ENCODE measurements at places on chromosomes 2 and 18.

DNA sequence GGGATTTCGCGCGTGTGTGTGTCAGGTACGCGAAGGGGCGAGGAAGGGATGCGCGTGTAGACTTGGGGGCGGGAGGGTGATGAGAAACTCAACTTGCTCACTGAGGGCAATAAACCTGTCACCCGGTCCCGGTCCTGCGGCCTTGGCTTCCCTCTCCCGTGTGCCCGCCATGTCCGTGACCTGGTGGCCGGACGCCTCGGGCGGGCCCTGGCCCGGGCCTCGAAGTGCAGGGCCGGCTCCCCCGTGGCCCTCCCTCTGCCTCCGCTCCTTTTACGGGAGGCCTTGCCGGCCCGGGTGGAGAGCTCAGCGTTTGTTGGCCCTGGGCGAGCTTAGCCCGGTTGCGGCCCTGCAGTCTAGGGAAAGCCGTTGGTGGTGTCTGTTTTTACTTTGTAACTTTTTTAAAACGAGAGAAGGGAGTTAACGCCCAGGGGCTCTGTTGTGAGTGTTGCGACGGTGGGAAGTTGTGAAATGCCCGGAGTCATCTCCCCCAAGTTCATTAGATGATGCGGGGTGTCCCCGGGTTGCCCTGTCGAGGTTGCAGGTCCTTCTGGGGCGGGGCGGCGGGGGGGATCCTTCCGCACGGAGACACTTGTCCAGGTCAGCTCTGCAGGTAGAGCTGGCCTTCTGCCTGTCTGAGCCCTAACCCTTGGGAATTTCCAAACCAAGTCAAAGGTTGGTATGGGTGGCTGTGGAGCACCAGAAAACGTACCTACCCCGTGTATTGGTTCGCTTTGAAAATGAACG lies 883 bp downstream of the SMCHD1 start:
- DNase-seq = no peak

- no peak for DNase-seq
These were observed 36.6 kb downstream of the CYRIA start for GRCh38 chr2:16629044-16629443.

- no peak for DNase-seq
These were observed 402.0 kb upstream of the LRRTM1 start for GRCh38 chr2:80706541-80706940.

DNA sequence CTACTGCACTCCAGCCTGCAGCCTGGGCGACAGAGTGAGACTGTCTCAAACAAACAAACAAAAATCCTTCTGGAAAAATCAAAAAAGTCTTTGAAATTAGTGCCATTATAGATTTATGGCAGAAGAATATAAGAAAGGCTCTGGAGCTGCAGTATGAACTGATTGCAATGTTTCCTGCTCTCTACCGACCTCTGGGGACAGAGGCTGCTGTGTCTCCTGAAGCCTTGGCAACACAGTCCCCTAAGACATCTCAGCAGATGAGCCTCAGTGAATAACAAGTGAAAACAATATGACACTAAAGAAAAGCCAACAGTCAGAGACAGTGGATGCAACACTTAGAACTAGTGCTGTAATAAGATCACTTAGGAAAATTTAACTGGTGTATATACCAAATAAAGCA lies 494.9 kb upstream of the LRATD1 start:
- no peak for DNase-seq

DNA sequence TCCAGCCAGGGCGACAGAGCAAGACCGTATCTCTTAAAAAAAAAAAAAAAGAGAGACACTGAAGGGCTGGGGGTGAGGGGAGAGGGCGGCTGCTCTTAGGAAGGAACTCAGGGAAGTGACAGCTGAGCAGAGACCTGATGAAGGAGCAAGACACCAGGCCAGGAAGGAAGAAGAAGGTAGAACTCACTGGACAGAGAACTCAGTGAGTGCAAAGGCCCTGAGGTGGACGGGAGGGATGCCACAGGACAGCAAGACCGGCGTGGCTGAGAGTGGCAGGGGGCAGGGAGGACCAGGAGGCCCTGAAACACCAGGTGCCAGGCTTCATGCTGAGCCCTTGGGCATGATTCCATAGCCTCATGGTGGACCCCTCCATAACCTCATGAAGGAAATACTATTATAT lies 18.2 kb downstream of the BIN1 start:
- no peak for DNase-seq

- no peak for DNase-seq
These were observed 5.4 kb upstream of the GPBAR1 start for GRCh38 chr2:218255446-218255845.

GRCh38 chr2:105610576-105611332 lies 134.0 kb upstream of the NCK2 start:
- no peak for DNase-seq

- no peak for DNase-seq
These were observed 565.3 kb upstream of the SALL3 start for GRCh38 chr18:78414302-78414701.

Data from NCI-H1436 treated with DMSO at 0.1 percent for 48 hours (cell line).